Right atrium auricular region (tissue), 2 donors: ENCODE measurements at places on chromosomes 3 and 15. TPM values are rescaled to one million over a fixed set of nuclear protein-coding genes. Genes with fewer than 3 reads are reported as not detected.

SPPL2A gene
- total RNA-seq = 139 TPM

SST gene
- not detected for total RNA-seq

KATNBL1 gene
- 17.7 TPM for total RNA-seq

INSYN1 gene
- 68.5 TPM for total RNA-seq

SIDT1 gene
- total RNA-seq = 0.15 TPM

ROPN1B gene
- 3.9 TPM for total RNA-seq

FAH gene
- 14.6 TPM for total RNA-seq

CFAP44 gene
- 1.2 TPM for total RNA-seq

PP2D1 gene
- total RNA-seq = not detected

SCN11A gene
- total RNA-seq = 0.08 TPM

RTP3 gene
- not detected for total RNA-seq

CCR3 gene
- not detected for total RNA-seq

IL12A gene
- 0.31 TPM for total RNA-seq
